ENCODE measurements at places on chromosomes 7 and 10.

- no peak for DNase-seq
These were observed 18.4 kb upstream of the STEAP2 start for GRCh38 chr7:90192876-90193750.

- DNase-seq, result no peak
These were observed 71.6 kb downstream of the GSDME start for GRCh38 chr7:24685708-24686107.

GRCh38 chr10:13092291-13093102 lies 7.5 kb upstream of the OPTN start:
- no peak for DNase-seq

DNA sequence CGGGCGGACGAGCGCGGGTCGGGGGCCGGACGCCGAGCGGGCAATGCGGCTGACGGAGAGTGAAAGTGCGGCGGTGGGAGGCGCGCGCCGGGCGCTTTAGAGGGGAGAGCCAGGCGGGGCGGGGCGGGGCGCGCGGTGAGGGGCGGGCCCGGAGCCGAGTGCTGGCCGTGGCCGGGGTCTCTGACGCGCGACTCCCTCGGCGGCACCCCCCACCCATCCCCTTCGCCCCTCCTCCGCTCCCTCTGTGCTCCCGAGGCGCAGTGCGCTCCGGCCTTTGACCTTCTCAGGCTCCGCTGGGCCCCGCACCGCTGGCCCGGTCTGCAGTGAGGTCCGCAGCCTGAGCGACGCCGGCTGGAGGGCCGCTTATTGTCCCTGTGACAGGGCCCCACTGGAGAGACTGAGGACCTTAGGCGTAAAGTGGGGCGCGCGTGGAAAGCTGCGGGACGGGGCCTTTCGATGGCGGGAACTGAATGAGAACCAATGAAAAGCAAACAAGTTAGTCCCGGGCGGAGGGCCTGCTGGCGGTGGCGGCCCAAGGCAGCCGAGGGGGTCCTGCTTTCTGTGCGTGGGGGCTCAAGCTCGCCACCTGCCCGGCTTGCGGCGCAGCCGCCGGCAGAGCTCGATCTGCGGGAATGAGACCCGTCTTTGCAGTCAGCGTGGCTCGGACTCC lies at the start of gene CXCL12:
Gene CXCL12 (minus strand): TSS at position 72 of the 670 bp plus-strand sequence. CDS start 92 bp downstream, outside the sequence.
- no peak for DNase-seq

DNA sequence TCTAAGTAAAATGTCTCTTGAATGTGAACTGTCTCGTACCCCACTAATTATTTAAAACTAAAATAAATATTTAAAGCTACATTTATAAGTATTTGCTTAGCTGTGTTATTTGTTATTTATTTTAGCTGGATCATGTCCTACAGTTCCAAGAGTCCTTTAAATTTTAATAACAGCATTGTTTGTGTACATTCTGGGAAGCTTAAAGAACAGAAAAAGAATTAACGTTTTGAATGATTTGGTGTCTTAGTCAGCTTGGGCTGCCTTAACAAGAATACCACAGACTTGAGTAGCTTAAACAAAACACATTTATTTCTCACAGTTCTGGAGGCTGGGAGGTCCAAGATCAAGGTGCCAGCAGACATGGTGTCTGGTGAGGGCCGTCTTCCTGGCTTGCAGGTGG lies 107.4 kb downstream of the ITIH5 start:
- no peak for DNase-seq

DNA sequence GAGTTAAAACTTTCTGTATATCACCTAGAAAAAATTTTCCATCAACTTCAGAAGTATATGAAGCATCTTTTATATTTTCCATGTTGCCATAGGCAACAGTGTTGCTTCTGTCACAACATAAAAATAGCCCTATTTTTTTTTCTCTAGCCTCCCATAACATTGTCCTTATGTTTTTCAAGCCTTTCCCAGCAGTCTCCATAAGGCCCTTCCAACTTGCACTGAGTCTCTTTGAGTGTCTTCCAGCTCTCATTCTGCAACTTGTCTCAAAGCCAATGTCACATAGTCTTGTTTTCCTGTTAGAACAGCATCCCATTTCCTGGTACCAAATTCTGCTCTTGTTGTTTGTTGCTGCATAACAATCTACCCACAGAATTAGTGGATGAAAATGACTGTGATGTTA lies 1055.5 kb upstream of the GHITM start:
- DNase-seq, result no peak

GRCh38 chr10:26478061-26478460 lies 39.9 kb downstream of the APBB1IP start:
- DNase-seq, result no peak

DNA sequence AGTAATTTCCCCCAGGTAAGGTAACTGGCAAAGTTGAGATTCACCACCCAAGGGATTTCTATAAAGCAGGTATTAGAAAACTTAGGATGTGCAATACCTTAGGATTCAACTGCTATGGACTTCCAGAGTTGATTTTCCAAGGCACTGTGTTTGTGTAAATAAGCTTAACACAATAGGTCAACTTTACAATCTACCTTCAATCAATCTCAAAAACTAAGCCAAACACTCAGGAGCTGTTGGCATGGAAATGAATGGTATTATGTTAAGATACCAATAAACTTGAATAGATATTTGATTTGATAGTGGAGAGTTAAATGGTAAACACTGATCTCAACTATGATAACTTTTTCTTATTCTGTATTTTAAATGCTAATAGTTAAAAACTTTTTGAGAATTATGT lies 762 bp upstream of the SEMA3E start:
- no peak for DNase-seq

GRCh38 chr7:21743493-21743892 lies 200.7 kb downstream of the DNAH11 start:
- no peak for DNase-seq

DNA sequence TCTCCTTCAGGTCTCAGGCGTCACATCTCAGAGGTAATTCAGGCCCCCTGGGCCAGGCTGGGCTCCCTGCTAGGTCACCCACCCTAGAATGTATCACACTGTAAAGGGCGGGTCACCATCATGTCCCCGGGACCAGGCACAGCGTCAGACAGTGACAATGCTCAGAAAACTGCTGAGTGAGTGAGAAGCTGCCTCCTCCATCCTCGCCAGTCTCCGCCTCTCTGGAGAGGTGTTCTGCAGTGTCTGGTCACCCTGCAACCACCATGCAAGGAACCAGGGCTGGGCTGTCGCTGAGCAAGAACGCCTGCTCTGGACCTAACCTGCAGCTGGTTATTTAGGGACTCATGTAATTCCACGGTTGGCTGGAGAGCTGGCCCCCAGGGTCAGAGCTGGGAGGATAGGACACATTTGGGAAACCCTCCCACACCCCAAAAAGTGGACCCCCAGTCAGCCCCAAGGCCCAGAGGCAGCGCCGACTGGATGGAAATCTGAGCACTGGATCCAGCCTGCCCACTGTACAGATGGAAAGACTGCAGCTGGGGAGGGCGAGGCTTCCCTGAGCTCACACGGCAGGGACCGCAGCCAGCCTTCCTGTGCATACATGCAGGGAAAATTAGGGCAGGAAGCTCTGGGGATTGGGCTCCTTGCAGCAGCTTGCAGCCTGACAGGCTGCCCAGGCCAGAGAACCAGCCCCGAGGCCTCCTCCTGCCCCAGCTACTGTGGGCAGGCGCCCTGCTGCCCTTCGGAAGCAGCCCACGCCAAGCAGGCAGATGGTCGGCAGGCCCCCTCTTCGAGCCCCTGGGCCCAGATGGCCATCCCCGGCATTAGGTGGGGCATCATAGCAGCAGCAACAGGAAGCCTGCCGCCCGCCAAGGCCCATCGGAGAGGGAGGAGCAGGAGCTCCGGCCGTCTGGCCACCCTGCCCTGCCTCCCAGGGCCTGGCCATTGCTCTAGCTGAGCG lies 105.4 kb upstream of the ZMIZ1 start:
- DNase-seq, result no peak

DNA sequence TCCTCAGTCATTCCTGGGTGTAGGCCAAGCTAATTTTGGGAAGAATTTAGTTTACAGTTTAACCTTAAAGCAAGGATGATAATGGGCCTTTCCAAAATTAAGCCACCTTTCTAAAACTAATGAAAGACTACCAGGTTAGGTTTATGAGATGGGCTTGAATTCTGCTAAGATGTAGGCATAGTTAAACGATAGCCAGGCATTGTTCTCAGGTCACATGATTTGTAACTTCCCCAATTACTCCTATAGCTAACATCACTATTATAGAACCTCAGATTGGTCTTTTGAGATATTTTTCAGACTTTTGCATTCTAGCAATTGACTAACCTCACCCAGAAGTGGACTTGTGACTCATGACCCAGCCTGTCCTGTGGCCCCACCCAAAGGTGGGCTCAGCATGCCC lies 7.0 kb upstream of the NUB1 start:
- DNase-seq, result no peak

- DNase-seq, result no peak
These were observed 10.0 kb downstream of the CAMK2B start for GRCh38 chr7:44315301-44315903.

DNA sequence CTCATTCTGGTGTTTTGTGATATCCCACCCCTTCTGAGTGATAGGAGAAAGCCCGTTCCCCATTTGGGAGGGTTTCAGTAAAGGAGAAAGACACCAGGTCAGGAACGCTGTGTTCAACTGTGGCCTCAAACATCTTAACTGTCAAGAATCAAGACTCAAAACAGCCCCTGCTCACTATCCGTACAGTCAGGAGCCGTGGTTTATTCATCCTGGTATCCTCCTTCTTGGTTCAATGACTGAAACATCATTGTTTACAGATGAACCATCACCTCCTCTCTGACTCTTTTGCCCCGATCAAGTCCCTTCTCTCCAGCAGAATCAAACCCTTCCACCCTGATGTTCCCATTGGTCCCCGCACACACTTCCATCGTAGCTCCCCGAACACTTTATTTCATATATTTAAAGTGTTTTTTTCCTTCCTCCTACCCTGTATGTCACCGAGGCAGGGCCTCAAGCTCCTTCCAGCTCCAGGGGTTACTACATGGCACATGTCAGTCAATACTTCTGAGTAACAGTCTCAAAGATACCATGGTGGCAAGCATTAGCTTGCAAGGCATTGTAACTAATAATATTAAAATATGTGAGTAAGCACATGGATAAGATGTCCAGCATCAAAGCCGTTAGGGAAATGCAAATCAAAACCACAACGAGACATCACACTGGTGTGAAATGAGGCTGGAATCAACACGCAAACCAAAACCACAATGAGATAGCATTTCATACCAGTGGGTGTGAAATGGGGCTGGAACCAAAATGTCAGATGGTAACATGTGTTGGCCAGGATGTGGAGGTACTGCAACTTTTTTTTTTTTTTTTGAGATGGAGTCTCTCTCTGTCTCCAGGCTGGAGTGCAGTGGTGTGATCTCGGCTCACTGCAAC lies 124.7 kb upstream of the C1QL3 start:
- no peak for DNase-seq

GRCh38 chr7:70920876-70921275 lies 211.1 kb upstream of the GALNT17 start:
- no peak for DNase-seq

DNA sequence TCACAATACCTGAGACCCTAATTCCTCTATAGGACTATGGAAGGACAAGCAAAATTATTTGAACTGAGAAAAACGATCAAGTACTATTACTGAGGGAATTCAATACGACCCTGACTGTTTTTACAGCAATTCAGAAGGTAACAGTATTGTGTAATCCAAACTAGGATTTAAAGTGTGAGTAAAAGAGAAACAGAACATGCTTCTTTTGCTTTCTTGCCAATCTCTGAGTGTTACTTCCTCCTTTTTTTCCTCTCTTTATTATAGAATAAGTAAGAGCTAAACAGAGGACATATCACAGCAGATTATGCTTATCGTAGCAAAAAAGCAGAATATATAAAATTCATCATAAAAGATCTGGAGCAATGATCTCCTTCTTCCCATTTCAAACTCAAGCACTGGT lies 292.1 kb downstream of the THSD7A start:
- DNase-seq, result no peak

DNA sequence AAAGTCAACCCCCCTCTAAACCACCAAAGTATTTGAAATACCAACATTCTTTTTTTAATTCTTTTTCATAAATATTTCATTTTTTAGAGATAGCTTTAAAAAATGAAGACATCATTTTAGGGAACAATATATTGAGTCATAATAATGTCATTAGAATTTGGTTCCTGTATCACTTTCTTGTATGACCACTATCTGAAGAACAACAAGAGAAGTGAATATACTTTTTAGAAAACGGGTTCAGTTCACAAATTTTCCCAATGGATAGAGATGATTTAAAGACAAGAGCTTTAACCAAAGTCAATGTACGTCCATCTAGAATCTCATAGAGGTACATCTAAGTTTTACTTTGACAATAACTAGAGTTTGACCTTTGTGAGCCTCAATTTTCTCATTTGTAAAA lies 48.2 kb downstream of the CUBN start:
- no peak for DNase-seq

- no peak for DNase-seq
These were observed 192.9 kb downstream of the ZMYND11 start for GRCh38 chr10:327889-328852.

DNA sequence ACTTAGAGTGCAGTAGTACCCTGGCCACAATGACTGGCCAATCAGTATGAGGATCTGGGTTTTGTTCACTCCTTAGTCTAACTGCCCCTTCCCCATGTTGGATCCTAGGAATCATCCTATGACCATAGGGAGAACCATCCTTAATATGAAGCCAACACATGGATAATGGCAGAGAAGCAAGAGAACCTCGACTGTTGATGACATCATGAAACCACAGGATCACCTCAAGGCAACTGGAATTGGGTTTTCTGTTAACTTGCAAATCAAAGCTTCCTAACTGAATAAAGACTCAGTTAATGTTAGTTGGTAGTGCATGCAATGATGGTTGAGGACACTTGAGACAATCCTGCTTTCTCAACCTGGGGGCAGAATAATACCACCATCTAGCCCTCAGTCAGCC lies 3.3 kb upstream of the PRXL2A start:
- DNase-seq, result no peak

GRCh38 chr7:44402401-44403060 lies 77.1 kb upstream of the CAMK2B start:
- DNase-seq, result no peak

DNA sequence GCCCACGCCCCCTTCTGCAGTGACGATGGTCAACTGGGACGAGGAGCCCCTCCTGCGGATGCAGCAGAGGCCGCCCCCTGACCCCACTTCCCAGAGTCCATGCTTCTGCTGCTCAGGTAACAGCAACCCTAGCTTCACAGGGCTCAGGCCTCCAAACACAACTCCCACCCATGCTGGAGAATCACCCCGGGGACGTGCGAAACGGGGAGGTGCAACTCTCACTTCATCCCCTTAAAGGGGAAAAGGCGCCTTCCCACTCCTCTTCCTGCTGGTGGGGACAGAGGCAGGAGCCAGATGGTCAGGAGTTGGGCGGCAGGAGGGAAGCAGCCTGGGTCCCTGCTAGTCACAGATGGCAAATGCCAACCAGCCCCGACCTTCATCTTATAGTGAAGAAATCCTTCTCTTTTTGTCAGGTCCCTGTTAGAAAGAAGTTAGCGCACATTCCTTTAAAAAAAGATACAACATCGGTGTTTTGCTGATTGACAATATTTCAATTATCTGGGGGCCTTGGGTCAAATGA lies 155.4 kb downstream of the DIP2C start:
- DNase-seq, result no peak

- peak; percentile 65 for DNase-seq
These were observed 74.2 kb downstream of the MALSU1 start for GRCh38 chr7:23373151-23374004.

- peak; percentile 52 for DNase-seq
These were observed 256.4 kb downstream of the ABCA13 start for GRCh38 chr7:48427671-48428070.

- DNase-seq, result no peak
These were observed 26.0 kb downstream of the CYTH3 start for GRCh38 chr7:6246251-6246917.

All from HT1080 (cell line).